ENCODE measurements at places on chromosomes 6 and 20.

DNA sequence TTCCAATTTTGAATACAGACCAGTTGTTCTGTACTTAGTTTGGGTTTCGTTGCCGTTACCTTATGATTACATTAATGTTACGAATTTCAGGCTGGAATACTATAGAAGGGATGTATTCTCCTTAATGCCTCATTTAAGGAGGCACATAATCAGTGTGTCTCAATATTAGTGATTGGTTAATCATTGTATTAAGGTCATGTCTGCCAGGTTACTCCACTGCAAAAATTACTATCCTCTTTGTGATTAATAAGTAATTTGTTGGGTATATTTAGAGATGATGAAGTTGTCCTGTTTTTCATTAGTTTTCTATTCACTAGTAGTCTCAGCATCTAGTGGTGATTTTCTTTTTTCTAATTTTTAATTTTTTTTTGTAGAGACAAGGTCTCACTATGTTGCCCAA is 66.3 kb downstream of the CBFA2T2 start:
- no peak for DNase-seq

DNA sequence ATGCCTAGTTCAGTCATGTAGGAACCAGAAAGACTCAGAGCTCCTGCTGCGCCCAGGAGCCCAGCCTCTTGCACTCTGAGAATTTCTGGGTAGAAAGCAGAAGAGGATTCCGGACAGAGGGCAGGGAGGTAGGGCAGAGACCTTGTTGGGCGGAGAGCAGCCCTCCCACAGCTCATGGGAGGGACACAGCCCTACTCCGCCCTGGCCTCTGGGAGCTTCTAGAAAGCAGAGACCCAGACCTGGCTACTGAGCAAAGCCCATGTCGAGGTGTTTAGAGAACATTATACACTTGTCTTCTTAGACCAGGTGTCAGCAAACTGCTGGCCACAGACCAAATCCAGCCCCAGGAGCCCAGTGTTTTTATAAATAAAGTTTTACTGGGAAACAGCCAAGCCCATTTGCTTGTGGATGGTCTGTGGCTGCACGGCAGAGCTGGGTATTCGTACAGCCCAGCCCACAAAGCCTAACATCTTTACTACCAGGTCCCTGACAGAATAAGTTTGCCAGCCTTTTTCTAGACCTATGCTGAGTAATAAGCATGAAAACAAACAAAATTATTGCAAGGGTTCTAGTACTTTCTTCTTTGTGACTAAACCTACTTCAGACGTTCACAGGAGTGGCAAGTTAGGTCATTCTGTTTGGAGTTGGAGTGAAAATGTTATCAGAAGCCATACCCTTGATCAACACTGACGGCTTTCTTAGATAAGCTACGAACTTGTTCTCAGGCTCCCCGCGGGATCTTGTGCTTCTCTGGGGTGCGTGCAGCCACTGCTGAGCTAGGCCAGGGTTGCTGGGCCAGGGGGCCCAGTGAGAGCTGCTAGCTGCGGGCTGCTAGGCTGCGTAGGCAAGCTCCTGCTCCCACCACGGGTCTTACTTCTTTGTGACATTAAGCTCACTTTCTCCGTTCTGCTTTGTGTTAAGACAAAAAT is 235.1 kb upstream of the FOXQ1 start:
- no peak for DNase-seq

DNA sequence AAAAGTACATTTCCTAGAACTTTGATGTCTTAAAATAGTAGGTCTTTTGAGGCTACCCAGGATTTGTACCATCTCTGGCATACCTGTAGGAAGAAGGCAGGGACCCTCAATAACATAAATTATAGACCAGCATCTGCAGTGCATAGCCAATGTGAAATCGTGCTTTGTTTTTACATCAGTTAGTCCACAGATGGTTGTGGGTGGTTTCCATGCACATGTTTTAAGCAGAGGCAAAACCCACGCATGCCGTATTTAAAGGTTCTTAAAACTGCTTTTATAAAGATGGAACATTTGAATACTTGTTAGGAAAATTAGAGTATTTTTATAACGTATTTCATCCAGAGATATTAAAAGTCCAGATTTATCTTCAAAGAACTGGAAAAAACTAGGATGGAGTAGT is 66.3 kb downstream of the SH3BGRL2 start:
- no peak for DNase-seq

DNA sequence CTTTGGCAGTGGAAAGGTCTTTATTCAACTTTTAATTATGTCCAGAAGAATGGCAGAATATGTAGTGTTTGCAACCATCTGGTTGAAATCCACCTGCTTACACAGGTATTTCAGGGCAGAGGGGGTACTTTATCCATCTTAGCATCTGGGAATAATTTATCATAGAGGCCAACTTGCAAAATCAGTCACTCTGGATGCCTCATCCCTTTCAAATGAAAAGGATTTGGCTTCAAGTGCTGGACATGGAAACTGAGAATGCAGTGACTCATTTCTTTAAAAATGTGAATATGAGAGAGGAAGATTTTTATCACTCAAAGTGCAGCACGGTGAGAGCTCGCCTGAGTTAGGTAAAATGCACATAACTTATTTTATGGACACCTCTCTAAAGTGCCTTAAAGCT is 758.3 kb downstream of the KIF16B start:
- DNase-seq = no peak

DNA sequence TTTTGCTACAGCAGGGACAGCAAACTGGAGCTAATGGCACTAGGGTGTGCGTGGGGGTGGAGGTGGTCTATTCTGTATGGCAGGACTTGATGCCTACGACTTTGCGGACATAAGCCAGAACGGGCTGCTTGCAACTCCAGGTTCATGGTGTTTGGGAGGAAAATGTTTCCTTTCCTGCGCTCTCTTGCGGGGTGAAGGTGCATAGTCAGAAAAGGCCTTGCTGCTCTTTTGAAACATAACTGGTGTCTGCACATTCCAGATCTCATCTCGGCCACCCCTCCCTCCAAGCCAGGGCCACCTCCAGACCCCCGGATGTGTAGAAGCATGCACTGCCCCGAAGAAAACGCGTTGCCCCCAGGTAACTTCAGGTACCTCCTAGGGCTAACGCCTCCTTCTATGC is 8.1 kb downstream of the FOXA2 start:
- DNase-seq = no peak

GRCh38 chr6:43090559-43090956 is 14.4 kb downstream of the PTK7 start:
- no peak for DNase-seq

GRCh38 chr20:48066851-48067250 is 281.6 kb upstream of the SULF2 start:
- no peak for DNase-seq

GRCh38 chr6:39236742-39237141 is 7.5 kb upstream of the KCNK5 start:
- no peak for DNase-seq

DNA sequence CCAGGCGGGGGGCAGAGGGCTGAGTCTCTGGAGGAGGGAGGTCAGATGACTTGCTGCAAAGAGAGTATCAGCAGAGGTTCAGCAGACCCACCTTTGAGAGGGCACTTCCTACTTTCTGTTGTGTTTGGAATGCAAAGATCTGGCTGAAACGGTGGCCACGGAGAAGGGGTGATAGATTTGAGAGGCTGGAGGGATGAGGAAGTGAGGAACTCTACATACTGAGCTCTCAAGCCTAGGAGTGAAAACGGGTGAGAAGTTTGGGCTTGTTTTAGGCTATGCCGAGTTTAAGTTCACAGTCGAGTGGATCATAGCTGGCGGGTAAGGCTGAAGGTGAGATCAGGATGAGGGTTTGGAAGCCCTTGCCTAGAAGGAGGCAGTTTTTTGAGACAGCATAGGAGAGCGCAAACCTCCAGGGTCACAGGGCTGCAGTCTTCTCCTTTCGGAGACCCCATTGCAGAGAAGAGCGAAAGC is 477 bp upstream of the ITPA start:
- DNase-seq = no peak

- no peak for DNase-seq
Measured at GRCh38 chr6:75147512-75147911, 58.3 kb downstream of the COL12A1 start.

DNA sequence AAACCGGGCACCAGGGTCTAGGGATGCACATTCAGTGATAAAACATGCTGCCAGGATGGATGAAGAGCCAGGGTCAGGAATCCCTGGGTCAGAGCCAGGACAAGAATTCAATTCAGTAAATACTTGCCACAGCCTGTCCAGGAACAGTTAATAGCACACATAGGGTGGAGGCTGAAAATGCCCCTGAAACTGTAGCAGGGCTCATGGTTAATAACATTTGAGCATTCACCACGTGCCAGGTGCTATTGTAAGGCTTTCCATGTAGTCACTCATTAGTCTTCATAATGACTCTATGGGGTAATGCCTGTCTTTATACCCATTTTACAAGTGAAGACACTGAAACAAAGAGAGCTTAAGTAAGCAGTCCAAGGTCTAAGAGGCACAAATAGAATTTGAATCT is 296.3 kb downstream of the LRFN2 start:
- no peak for DNase-seq

GRCh38 chr6:14286144-14286543 is 168.6 kb downstream of the CD83 start:
- DNase-seq = no peak

DNA sequence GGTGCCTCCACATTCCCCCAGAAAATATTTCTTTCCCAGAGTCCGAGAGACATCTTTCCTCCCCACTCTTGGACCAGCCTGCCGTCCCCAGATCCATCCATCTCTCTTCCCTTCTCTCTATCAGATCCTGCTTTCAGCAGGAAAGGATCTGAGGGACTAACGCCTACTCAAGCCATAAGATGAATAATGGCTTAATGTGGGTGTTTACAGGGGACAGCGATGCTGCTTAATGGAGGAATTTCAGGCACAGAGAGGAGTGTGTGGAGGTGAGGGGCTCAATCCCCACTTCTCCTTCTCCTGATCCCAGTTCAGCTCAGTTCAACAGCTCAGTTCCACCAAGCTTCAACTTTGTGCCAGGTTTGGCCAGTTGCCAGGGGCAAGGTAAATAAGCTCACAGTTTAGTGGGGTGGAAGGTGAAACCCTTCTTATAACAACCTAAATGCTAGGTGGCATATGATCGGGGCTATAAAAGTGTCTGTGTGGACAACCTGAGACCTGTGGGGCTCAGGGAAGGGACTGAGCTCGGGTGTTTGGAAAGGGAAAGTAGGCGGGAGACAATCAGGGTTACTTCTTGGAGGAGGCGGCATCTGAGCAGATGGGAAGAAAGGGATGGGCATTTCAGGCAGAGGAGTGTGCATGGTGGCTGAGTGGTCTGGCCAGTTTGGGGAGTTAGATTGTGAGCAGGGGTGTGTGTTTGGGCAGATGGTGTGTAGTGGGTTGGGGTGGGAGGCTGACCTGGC is 55.8 kb downstream of the CDH22 start:
- DNase-seq = no peak

DNA sequence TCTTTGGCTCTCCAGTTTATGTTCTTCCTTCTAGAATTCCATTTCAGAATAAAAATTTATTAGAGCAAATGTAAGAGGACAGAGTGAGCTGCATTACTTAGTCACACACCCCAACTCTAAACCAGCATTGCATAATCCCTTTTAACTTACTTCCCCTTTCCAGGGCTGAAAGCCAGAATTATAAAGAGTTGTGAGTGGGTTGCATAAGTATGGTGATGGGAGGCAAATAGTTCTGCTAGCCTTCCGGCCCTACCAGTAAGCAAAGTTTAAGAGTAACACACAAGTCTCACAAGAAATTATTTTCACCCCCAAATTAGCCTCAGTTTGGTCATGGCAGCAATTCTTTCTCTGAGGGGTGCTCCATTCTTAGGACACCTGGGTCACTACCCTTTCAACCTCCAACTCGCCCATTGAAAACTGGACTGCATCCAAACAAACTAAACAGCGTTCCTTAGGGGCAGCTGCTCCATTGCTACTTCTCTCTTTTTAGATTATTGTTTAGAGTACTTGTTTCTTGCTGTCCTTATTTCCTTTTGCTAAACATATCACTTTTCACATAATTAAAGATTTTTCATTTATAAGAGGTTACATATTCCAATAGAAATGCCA is 1.6 kb downstream of the KIAA0408 start:
- DNase-seq = no peak

DNA sequence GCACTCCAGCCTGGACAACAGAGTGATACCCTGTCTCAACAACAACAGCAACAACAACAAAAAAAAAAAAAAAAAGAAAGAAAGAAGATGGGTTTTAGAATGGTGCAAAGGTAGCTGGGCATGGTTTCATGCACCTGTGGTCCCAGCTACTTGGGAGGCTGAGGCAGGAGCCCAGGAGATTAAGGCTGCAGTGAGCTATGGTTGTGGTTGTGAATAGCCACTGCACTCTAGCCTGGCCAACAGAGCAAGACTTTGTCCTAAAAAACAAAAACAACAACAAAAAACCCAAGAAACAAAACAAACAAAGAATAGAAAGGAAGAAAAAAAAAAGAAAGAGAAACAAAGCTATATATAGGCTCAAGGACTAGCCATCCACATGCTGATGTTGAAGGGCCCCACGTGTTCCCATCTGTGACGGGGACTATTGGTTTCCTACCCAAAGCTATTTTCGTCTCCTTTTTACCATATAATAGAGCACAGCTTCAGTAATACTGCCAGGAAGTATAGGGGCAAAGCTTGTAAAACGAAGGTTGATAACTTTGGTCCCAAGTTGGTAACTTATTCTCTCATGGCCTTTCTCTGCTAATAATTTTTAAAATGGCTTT is 7.9 kb upstream of the EEF1E1 start:
- no peak for DNase-seq

- no peak for DNase-seq
Measured at GRCh38 chr20:23021541-23021940, 13.6 kb upstream of the SSTR4 start.

DNA sequence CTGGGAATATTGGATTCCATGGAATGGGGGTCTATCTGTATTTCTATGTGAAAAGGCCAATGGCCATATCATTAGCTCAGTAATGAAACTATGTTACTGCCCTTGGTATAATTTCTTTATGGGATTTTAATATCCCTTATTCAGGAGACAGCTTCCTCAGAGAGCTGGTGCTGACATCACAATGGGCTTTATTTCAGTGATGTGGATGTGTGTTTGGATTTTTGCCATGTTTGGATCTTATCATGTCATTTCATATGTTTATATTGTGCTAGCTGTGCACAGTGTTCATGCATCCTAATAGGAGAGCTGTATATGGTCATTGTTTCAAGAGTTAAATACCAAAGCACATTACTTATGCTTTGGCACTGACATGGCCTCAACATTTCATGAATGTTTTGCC is 806.1 kb upstream of the MAP3K7 start:
- DNase-seq = no peak

DNA sequence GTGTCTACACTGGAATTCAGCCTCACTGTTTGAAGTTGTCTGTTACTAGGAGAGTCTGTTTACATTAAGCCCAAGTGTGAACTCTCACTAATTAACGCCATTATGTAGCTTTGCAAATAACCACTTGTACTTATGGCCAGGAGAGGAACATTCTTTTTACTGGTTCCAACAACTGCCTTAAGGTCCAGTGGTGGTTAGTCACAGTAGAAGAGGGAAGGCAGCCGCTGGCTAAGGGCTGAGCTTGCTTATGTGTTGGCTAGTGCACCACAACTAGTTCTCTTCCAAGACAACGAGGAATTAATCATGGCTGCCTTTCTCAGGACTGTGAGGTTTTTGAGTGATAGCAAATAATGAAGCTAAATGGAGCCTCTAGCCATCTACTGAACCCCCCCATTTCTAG is 14.9 kb upstream of the SLC22A23 start:
- DNase-seq = no peak

GRCh38 chr20:676315-676937 is 824 bp upstream of the SCRT2 start:
- no peak for DNase-seq

GRCh38 chr6:24571361-24571760 is 74.6 kb downstream of the KIAA0319 start:
- no peak for DNase-seq
